Renal cortex interstitium (tissue), 15 donors: ENCODE measurements at places on chromosomes 5 and 9.

GRCh38 chr9:111632060-111632459 is 926 bp downstream of the DNAJC25 start:
- DNase-seq = no peak

DNA sequence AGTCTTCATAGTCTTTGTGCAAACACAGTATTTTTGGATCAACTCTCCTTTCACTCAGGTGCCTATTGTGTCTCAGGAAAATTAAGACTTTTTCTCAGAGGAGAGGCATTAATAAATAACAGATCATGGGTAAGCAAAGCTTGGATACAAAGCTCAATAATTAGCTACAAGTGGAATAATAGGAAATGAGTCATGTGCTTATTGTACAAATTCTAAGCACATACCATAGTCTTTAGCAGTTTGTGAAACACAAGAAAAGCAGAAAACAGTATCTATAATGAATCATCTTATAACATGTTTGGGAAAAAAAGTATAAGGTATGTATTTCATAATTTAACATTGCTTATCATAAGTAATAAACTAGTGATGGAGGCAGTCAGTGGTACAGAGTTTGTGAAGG is 477.0 kb downstream of the CDH10 start:
- no peak for DNase-seq

- no peak for DNase-seq
Observed at GRCh38 chr5:177372910-177373309, 11.3 kb upstream of the SLC34A1 start.

GRCh38 chr9:6911901-6912638 is 154.3 kb downstream of the KDM4C start:
- no peak for DNase-seq

GRCh38 chr5:107812570-107813141 is 141.9 kb upstream of the EFNA5 start:
- no peak for DNase-seq

- no peak for DNase-seq
Observed at GRCh38 chr5:33833237-33833575, 58.6 kb downstream of the ADAMTS12 start.

DNA sequence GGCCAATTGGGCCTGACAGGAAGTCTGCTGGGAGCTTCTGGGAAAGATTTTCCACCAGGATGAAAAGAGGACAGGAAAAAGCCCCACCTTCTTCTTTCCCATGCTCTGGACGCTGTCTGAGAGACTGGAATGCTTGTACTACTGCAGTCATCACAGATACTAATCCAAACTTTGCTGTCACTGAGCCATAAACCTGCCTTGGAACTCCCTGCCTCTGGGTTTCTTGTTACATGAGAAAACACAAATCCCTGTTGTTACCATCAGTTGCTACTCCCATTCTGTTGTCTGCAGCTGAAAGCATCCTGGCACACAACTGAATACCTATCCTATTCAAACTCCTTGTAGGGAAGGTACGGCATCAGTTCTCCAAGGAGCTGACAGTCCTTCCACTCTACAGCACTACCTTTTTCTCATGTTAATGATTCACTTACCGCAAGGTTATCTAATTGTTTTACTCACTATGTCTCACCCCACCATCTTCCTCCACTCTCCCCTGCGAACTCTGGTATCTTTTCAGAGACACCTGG is 167.5 kb downstream of the CDK5RAP2 start:
- peak; percentile 15 for DNase-seq

DNA sequence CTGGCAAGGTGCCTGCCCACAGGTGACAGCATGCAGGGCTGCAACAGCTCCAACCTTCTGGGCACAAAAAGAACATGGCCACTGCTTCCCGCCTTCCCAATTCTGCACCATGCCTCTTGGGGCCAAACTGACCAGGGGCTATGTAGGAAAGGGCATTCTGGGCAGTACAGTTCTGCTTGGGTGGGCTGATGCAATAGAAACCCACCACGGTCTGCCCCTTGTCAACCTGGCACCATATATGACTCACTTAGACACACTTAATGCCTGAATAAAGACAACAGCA is 40.2 kb upstream of the FCN1 start:
- DNase-seq = no peak

- DNase-seq = no peak
Observed at GRCh38 chr9:90544488-90544887, 98.1 kb downstream of the DIRAS2 start.

DNA sequence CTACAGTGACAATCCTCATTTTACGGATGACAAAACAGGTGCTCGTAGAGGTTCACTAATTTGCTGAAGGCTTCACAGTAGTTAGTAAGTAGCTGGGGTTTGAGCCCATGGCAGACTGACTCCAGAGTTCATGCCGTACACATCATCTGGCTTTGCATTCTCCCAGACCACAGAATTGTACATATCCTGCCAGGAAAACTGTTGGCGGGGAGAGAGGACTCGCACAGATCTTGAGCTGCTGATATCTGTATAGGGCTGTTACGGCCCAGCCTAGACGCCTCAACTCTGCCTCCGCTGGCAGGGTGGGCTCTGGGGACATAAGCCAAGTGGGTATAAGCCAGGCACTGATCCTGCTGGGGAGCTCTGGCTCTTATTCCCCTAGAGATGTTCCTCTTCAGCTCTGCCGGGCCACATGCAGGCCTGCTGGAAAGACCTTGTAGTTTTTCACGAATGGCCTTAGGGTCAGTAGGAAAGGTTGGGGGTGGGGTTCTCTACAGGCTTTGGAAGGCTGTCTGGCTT is 16.3 kb downstream of the LARP1 start:
- no peak for DNase-seq

GRCh38 chr9:128946571-128947276 is 679 bp downstream of the DOLK start:
- DNase-seq = peak; percentile 3

- DNase-seq = no peak
Observed at GRCh38 chr5:150582241-150583109, 58.0 kb upstream of the SYNPO start.

- no peak for DNase-seq
Observed at GRCh38 chr5:95934207-95934804, 27.3 kb downstream of the ELL2 start.
